ENCODE measurements at places on chromosomes 3 and 15.

DNA sequence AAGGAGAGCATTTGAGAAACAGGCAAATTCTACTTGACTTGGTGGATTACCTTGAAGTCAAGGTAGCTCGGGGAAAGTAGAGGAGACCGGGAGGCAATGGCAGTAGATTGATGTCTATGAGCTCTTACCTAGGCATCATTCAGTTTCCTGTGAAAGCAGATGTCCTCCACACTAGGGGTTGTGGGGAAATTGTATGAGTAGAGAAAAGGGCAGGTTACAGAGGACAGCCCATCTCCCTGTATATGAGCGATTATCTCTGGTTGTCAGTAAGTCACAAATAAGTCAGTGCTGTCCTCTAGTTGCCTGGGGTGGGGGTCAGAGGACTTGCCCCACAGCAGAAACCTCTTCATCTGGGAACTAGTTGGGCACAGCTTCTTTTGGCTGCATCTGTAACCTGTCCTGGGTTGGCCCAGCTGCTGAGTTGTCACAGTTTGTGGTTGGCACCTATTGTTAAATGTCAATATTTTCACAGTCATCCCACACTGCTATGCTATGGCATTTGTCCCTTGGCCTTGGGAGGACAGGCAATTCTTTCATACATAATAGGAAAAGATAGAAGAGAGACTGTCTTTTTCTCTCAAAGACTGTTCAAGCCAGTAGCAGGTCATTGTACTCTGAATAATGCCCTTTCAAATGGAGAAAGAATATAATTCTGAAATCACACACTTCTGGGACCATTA lies 53.6 kb upstream of the LRRFIP2 start:
- DNase-seq: no peak

DNA sequence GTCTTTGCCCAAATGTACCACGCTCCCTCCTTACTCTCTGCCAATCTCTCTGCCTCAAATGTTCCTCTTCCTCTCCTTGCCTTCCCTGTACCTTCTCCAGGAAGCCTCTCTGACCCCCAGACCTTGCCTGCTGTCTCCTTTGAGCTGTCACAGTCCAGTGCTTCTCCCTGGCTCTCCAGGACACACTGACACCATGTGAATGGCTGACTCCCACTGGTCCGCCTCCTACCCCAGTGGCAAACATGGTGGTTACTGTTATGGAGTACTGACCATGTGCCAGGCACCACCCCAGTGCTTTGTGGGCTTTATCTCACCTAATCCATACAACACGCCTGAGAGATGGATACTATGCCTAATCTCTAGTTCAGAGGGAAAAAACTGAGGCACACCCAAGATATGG lies 141.9 kb downstream of the TPRA1 start:
- DNase-seq: no peak

GRCh38 chr3:25973122-25973521 lies 183.2 kb downstream of the OXSM start:
- DNase-seq: no peak

DNA sequence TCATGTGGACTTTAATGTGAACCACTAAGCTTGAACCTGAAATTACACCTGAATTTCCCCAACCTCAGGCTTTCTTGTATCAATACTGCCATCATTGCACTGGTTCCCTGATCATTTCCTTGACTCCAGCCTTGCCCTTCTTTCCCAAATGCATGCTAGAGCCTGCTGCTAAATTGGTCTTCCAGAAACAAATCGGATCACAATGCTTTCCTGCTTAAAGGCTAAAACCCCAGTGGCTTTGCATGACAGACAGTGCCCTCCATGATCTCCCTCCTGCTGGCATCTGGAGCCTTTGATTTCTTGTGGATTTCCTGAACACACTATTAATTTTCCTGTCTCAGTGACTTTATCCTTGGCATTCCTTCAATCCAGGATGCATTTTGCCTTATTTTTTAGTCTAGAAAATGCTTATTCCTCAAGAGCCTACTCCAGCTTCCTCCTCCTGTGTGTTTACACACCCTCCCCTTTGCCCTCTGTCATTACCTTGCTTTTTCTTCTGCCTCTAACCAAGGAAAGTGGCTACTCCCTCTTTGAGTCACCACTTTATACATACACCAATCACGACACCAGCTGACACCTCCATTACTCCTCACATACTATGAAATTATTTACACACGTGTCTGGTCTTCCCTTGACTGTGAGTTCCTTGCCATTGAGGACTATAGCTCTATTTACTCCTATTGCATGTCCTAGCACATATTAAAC lies 214.6 kb downstream of the KCNAB1 start:
- no peak for DNase-seq

GRCh38 chr3:149179220-149179619 lies 42.4 kb downstream of the CP start:
- DNase-seq: no peak

GRCh38 chr3:44021651-44022594 lies 219.8 kb upstream of the TOPAZ1 start:
- DNase-seq: no peak

- DNase-seq: no peak
These were observed 19.2 kb downstream of the PXK start for GRCh38 chr3:58351920-58352319.
